ENCODE measurements at places on chromosomes 11 and 22.
A peak's percentile ranks its signal among the peaks of the same experiment; 100 is the strongest.

- DNase-seq = no peak
Measured at GRCh38 chr11:46663277-46663940, 37.0 kb downstream of the ARHGAP1 start.

- DNase-seq = no peak
Measured at GRCh38 chr11:64789331-64790204, 11.2 kb upstream of the SF1 start.

DNA sequence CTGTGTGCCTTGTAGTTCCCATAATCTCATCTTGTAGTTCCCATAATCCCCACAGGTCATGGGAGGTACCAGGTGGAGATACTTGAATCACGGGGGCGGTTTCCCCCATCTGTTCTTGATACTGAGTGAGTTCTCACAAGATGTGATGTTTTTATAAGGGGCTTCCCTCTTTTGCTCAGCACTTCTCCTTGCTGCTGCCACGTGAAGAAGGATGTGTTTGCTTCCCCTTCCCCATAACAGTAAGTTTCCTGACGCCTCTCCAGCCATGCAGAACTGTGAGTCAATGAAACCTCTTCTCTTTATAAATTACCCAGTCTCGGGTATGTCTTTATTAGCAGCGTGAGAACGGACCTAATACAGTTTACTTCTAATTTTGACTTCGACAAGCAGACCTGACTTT lies 14.0 kb upstream of the SMIM38 start:
- no peak for DNase-seq

- DNase-seq = no peak
Measured at GRCh38 chr11:84290647-84291046, 1004.5 kb upstream of the CCDC90B start.

DNA sequence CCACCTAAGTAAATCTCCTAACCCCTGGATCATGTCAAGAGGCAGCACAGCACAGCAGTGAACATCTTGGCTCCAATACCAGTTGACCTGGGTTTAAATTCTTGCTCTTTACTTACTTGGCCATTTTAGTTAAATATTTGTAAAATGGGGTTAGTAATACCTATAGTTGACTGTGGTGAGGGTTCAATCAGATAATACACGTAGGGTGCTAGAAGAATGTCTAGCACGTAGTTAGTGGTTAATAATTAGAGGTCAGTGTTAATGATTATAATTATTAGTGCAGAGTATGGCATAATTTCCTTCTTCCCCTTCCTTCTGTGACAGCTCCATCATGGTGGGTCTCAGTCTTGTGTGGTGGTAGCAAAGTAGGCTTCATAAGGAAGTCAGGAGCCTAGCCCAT lies 520.8 kb downstream of the INSC start:
- DNase-seq = no peak

- DNase-seq = no peak
Measured at GRCh38 chr11:70146299-70146698, 56.8 kb upstream of the FADD start.

GRCh38 chr11:7936615-7937014 lies 4.9 kb downstream of the OR10A3 start:
- DNase-seq = no peak

GRCh38 chr11:128105950-128106349 lies 481.4 kb downstream of the ETS1 start:
- no peak for DNase-seq

- no peak for DNase-seq
Measured at GRCh38 chr11:37353192-37353591, 755.2 kb upstream of the RAG2 start.

DNA sequence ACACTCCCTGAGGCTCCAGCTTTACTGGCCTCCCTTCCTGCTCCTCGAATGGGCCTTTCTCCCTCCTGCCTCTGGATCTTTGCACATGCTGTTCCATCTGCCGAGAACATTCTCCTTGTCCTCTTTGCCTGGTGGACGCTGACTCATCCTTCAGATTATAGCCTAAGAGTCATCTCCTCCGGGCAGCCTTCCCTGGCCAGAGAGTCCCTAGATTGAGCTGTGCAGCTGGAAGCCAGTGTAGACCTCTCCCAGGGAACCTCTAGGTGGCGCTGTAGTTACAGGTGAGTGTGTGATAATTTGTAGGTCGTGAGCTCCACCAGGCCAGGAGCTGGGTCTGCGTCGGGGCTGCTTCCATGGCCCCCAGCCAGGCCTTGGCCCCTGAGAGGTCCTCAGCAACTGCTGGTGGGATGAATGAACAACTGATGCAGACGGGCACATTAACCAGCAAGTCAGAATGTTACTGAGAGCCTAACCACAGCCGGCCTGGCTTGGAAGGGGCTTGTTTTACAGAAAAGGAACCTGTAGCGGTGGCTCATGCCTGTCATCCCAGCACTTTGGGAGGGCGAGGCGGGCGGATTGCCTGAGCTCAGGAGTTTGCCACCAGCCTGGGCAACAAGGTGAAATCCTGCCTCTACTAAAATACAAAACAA lies 8.7 kb downstream of the PNPLA5 start:
- peak; percentile 41 for DNase-seq

GRCh38 chr11:26134481-26135355 lies 197.2 kb upstream of the ANO3 start:
- no peak for DNase-seq

All from activated T-cell treated with anti-CD3 and anti-CD28 coated beads for 24 hours (primary cell).